ENCODE measurements at places on chromosomes 13 and 19.

- DNase-seq = peak; percentile 56
Observed at GRCh38 chr19:48510421-48511268, 990 bp downstream of the LMTK3 start.

DNA sequence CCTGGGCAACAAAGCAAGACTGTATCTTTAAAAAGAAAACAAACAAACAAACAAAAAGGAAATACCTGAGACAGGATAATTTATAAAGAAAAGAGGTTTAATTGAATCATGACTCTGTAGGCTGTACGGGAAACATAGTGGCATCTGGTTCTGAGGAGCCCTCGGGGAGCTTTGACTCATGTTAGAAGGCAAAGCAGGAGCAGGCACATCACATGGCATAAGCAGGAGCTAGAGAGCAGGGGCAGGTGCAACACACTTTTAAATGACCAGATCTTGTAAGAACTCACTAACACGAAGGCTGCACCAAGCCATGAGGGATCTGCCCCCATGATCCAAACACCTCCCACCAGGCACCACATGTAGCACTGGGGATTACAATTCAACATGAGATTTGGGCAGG is 13.2 kb upstream of the OR10H2 start:
- no peak for DNase-seq

- no peak for DNase-seq
Observed at GRCh38 chr13:27381601-27382000, 42.8 kb upstream of the GTF3A start.

GRCh38 chr13:94674609-94675348 is 37.6 kb downstream of the SOX21 start:
- no peak for DNase-seq

- DNase-seq = no peak
Observed at GRCh38 chr19:13334801-13335481, 171.3 kb downstream of the CACNA1A start.

GRCh38 chr19:33691030-33691427 is 69.3 kb downstream of the CHST8 start:
- no peak for DNase-seq

DNA sequence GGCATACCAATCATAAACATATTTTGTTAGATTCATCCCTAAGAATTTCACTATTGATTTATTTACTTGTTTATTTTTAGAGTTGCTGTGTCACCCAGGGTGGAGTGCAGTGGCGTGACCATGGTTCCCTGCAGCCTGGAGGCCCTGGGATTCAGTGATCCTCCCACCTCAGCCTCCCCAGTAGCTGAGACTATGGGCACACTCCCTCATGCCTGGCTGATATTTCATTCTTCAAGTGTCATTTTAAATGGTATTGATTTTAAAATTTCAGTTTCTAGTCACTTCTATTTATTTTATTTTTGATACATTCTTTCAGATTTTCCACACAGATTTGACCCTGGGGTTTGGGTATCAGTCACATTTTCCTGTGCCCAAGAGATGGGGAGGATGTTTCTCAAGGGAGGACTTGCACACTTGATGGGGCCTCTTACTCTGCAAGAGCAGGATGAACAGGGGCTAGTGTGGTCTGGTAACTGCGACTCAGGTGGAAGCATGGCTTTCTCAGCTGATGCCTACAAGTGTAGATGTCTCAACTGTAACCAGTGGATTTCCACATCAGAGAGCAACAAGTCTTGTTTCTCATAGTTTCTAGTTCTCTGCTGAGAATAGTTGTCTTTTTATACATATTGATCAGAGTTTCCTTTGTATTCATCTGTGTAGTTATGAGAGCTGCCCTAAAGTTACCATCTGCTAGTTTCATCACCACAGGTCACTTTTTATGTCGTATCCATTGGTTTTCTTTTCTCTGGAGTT is 40.2 kb downstream of the CCNE1 start:
- DNase-seq = no peak

DNA sequence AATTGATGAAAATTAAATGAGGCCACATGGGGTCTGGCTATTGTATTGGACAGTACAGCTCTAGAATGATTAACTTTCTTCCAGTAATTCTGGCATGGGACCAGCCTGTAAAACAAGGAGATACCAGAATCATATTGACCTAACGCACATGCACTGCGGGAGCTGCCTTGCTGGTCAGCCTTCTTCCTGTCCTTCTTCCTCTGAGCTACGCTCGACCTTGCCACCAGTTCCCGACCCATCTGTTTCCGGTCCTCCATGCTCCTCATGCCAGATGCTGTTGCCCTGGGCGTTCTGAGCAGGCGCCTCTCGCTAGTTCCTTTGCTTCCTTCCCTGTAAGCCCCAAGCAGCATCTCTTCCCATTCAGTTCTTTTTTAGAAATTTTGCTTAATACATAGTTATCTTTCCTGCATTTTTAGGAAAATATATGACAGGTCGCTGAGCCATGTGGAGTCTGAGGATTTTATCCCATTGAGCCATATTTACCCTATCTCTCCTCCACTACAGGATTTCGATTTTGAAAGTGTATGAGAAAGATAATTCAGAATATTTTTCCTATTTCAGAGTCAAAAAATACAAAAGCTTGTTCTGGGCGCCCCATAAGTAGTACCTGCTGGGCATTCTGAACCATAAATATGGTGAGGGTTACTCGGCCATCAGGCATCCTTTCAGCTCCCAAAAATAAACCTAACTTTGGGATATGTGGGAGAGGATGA is 38.6 kb downstream of the TNFRSF19 start:
- no peak for DNase-seq

- DNase-seq = no peak
Observed at GRCh38 chr13:94525781-94526180, 46.3 kb upstream of the DCT start.

DNA sequence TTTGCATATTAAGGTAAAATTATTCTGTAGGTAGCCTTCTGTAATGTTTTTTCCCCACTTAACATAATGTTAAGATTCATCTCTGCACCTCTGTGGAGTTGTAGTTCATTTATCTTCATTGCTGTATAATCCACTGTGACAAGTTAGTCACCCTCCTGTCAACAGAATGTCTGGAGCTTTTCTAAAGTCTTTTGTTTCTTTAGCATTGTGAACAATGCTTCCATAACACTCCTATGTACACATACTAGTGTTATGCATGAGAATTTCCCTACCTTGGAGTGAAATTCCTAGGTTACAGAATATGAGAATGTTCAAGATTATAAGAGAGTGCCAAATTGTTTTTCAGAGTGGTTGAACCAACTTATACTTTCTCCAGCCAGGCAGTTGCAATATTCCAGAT is 113.5 kb downstream of the COG6 start:
- DNase-seq = no peak

All from anterior cingulate cortex (tissue), 58 donors.